ENCODE measurements at places on chromosomes 6 and 20.

DNA sequence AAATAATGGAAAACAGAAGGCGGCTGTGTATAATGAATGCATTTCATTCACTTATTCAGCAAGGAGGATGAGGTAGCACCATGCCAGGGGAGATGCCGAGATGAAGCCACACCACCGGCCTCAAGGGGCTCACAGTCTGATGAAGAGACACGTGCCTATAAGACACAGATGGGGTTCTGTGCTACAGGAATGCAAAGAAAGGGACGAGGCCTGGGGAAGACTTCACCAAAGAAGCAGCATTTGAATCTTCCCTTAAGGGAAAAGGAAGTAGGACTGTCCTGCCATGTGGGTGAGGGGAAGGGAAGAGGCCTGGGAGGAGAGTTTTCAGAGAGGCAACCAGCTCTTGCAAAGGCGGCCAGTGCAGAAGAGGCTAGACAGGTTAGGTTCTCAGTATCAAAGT lies 98.9 kb downstream of the PSMG4 start:
- DNase-seq: no peak

GRCh38 chr6:28633445-28634215 lies 107.9 kb downstream of the GPX5 start:
- no peak for DNase-seq

- DNase-seq: no peak
Measured at GRCh38 chr20:24437196-24438082, 32.0 kb upstream of the SYNDIG1 start.

GRCh38 chr6:116136933-116137340 lies 11.0 kb upstream of the COL10A1 start:
- no peak for DNase-seq

- DNase-seq: no peak
Measured at GRCh38 chr6:39274903-39275302, 39.3 kb downstream of the KCNK17 start.

- DNase-seq: no peak
Measured at GRCh38 chr20:47258745-47259695, 97.5 kb downstream of the ZMYND8 start.

GRCh38 chr6:169073311-169073710 lies 180.3 kb downstream of the THBS2 start:
- DNase-seq: no peak

DNA sequence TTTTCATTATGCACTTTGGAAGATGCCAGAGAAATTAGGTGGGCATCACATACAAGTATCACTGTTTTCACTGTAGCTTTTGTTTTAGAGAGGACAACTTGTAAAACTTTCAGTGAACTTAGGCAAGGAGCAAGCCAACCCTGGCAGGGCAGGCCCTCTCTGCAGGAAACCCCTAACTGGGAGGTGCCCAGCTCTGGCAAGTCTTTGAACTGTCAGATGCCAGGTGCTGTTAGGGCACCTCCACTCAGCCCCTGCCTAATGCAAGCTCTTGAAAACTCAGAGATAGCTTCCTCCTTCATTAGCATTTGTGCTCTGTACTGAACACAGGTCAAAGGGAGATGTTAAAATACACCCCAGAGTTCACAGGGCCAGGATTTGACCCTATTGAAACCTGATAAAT lies 774.2 kb upstream of the FLRT3 start:
- no peak for DNase-seq

DNA sequence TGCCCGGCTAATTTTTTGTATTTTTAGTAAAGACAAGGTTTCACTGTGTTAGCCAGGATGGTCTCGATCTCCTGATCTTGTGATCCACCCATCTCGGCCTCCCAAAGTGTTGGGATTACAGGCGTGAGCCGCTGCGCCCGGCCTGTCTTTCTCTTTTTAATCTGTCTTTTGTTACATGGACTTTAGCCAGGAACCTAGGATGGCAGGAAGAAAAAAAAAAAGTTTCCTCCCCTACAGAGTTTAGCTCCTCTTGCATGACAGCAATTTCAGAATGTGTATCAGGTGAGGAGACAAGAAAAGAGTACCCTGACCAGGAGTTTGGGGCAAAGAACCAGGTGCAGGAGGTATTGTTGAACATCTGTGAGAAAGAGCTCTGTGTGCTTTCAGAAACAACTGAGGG lies 21.4 kb upstream of the TXLNB start:
- DNase-seq: no peak

- DNase-seq: no peak
Measured at GRCh38 chr6:124962639-124963415, 590 bp downstream of the RNF217 start.

DNA sequence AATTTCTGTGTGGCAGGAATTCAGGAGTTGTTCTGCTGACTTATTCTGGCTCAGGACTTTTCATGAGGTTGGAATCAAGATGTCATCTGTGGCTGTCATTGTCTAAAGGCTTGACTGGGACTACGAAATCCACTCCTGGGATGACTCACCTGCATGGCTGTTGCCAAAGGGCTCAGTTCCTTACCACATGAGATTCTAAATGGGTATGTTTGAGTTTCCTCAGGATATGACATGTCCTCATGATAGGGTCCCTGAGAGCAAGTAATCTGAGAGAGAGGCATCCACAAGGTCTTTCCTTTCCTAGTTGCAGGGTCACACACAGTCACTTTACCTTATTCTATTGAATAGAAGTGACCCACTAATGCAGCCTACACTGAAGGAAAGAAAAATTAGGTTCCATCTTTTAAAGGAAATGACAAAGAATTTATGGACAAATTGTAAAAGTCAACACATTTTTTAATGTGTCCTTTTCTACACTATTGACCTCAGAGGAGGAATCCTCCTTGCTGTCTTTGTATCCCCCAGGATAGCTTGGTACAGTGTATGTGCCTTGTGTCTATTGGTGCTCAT lies 1025.0 kb upstream of the GJE1 start:
- no peak for DNase-seq

DNA sequence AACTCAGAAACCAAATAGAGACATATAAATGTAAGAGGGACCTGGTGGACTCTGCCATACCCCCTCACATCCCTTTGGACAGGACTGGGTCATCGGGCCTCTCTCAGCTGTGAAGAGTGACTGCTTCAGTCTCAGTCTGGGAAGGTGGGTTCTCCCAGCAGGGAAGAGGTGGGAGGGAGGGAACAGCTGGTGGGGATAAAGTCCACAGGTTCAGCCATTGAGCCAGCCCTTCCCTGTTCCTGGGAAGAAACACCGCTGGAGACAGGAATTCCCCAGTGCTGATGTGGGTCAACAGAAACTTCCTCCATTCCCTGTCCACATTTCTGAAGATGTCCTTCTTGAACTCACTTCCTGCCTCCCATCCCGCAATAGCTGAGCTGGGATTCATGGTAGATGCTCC lies 209.2 kb upstream of the PMEPA1 start:
- no peak for DNase-seq

DNA sequence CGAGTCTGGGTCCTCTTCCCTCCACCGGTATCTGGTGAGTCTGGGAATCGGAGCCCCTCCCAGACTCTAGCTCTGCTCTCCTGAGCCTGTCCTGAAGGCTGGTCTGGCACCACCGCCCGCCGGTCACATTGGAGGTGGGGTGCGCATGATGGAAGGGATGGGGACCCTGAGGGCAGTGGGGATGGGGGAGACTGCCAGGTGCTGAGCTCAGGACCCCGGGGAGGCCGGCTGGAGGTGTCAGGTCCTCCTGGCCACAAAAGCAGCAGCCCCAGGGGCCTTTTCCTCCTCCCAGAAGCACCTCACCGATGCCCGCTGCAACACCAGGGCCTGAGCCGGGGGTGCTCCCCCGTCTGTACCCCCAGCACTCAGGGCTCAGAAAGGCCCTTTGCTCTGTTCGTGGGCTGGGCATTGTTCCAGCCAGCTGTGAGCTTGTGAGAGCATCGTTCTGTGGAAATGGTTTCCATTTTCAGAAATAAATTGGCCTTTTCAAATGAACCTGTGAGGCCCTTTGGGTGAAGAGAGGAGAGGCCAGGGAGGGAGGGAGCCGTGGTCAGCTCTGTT lies 2.5 kb upstream of the NPBWR2 start:
- DNase-seq: no peak

- DNase-seq: no peak
Measured at GRCh38 chr20:49668181-49668877, 45.3 kb downstream of the B4GALT5 start.

DNA sequence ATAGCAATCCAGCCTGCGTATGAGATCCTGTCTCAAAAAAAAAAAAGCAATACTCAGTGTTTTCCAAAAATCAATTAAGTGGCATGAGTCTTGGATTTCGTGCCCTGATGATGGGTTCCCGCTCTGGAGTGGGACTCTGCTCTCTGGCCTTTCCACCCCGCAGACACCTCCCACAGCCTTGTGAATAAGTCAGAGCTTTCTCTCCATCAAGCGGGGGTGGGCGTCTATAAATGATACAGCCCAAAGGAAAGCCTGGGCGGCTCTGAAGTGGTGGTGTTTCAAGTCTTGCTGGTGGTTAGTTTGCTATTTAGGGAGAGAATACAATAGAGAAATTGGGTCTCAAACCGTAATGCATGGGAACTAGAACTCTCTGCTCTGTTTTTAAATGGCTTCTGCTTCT lies 52.5 kb upstream of the TAGAP start:
- DNase-seq: no peak
